Fibroblast of lung (primary cell): ENCODE measurements at places on chromosomes 5 and 9.

DNA sequence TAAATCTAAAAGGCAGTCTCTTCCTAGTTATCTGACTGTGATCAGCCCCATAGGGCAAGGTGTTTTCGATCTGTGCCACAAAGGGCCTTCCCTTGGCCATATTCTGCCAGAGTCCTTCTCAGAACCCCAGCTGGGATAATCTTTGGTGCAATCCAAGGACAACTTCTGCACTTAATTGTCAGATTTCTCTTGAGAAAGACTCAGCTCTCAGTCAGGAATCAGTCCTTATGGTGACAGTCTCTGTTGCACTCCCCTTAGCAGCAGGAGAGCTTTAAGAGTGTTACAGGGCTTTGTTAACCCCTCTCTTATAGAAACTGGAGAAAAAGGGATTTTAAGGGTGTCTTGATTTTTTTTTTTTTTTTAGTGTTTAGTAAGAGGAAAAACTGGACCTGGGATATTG lies 15.4 kb upstream of the RFX3 start:
- DNase-seq, result no peak

DNA sequence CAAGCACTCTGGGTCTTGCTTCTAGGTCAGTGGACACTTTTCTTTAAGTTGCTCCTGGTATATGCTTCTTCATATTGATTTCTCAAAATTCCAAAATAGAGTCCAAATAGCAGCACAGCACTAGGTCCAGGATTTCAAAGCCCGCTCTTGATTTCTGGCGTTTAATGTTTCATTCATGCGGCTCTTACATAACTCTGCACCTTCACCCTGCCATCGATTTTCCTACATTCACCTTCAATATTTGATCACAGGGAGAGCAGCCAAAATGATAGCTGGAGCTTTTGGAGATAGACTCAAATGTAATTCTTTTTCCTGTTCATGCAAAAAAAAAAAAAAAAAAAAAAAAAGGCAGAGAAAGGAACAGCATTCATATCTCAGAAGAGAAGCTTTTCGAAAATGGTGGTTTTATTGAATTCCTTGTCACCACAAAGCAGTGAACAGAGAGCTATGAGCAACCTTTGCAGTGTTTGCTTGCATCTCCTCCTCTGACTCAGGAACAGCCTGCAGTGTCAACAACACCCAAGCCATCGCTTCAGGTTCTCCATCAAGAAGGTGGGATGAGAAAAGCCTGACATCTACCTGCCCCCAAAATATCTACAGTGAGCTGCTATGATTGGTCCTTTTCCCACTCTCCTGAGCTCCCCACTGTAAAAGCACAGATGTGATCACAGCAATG lies 97.8 kb downstream of the MED10 start:
- no peak for DNase-seq

DNA sequence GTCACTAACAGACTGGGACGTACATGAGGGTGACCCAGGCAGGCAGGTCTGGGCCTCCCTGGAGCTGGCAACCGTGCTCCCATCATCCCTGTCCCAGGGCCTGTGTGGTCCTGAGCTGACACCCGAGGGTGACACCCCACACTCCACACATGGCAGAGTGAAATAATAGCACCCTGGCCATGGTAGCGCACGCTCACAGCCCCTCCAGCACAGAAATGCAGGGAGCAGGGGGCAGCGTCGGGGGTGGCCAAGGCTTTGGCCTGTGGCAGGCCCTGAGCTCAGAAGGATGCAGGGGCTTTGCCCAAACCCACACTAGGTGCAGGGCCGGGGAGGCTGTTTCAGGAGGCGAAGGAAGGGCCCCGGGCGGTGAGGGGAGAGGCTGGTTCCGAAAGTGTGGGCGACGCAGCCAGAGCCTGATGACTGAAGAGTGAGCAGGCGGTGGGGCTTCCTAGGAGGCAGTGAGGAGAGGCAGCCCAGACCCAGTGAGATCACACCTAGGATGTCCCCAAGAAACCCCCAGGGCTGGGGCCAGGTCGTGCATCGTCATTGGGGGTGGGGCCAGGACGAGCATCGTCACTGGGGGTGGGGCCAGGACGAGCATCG lies 12.9 kb downstream of the OR2V2 start:
- peak; percentile 59 for DNase-seq

DNA sequence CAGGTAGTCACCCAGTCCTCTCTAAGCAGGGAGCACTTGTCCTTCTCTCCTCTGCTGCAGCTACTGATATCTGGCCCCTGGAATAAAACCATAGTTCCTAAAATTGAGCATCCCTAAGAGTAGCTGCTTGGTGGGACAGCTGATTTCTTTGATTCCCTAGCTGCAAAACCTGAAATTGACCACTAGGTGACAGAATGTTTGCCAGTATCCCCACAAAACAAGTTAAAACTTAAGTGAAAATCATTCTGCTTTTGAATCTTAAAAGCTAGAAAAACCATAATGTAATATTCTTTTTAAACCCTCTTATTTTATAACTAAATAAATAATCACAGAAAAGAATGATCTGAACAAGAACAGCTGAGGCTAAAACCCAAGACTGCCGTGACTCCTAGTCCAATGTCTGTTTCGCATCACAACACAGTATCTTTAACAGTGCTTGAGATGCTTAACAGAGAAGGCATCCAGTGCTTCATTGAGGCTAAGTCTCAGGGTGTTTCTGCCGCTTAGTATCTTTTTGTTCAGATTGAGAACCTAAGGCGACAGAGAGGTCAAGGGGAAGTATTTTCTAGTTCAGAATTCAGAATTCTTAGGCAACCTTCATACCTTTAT lies 24.4 kb upstream of the TAL2 start:
- no peak for DNase-seq

DNA sequence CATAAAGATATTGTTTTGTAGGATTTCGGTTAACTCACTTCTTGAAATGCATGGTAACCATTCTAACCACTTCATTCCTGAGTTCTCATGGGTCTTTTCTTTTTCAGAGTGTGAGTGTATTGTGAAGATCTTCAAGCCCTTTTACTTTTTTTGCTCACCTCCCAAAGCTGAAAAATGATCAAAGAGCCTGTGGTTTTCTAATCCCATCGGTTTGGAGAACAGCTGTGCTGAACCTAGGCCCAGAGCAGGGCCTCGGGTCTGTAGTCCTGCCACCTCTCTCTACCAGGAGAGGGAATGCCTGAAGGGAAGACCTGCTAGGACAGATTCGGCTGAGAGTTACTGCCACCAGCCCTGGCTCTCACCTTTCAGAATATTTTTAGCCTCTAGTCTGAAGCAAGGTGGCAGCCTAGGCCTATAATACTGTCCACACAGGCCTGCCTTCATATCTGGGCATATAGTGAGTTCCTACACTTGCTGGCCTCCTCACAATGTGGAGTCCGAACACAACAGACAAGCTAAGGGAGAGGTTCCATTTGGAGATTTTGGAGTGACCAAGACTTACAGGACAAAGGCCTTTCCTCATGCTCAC lies 13.8 kb downstream of the RGMB start:
- DNase-seq, result no peak

DNA sequence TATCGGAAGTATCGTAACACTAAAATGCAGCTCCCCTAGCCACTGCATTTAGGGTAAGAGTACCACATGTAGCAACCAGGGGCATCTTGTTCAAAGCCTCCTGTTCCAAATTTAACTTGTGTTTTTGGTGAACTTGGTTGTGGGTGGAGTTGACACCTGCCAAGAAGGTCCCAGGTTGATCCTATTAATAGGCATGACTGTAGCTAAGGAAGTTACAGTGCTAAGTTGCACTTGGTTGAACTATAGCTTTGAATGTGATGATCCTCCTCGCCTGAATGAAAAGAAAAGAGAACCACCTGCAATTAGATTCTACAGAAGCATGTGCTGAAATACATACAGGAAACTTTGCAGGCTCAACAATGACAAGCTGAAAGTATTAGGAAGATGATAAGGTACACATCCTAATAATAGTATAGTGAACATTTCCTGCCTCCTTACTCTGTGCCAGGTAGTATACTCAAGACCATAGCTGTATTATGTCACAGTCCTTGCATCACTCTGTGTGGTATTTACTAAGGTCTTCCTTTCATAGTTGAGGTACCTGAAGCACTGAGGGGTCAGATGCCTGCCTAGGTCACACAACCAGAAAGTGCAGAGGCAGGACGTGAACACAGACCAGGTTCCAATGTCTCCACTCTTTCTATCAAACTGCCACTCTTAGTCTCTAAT lies 64.5 kb upstream of the PIP5K1B start:
- no peak for DNase-seq

- peak; percentile 45 for DNase-seq
These were observed 271.9 kb downstream of the NSG2 start for GRCh38 chr5:174317256-174317894.

- no peak for DNase-seq
These were observed 9.6 kb upstream of the ATP6V0E1 start for GRCh38 chr5:172973931-172974330.

- DNase-seq, result peak; percentile 96
These were observed 3.7 kb downstream of the GALNT12 start for GRCh38 chr9:98811051-98811650.

GRCh38 chr9:130181678-130182380 lies 9.6 kb downstream of the NCS1 start:
- DNase-seq, result no peak

DNA sequence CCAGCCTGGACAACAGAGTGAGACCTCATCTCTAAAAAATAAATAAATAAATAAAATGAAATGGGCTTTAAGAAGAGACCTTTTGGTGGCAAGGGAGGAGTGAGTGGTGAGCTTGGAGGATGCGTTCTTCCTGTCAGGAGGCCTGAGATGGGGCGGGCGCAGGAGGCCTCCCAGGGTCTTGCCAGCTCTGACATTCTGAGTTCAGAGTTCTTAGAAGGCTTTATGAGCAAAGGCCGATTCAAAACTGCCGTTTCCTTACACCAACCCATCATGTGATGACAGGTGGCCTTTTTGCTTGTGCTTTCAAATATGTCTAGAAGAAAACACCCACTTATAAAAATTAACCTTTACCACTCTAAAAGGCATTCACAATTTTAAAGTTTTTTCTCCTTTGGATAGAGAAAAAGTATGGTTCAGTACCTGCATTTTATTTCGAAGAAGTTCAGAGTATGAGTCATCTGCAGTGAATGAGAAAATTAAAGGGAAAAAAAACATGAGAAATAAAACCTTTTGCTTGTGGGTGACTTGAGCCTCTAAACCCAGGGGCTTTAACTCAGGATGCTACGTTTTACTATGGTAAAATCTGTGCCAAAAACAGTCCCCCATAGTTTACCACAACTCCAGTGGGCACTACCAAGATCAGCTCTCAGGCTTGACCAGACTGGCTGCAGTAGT lies 157.4 kb upstream of the OTULINL start:
- DNase-seq, result peak; percentile 42

- DNase-seq, result peak; percentile 28
These were observed 10.9 kb downstream of the SMIM3 start for GRCh38 chr5:150789450-150789849.

GRCh38 chr5:157817387-157817702 lies 41.6 kb downstream of the CLINT1 start:
- no peak for DNase-seq

DNA sequence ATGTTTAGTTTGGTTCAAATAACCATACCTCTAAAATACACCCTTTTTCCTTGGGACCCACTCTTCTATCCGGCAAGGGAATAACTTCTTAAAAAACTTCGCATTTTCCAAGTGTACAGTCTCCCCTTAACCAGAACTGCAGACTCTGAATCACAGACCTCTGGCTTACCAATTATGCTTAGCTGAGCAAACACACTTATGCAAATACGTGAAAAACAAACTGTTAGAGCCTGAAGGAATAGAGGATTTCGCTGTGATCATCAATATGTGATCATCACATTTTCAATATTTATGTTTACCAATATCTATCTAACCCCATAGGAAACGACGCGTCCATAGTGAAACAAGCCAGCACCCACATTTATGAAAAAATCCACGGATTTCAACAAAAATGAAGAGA lies 1.3 kb downstream of the LPAR1 start:
- peak; percentile 54 for DNase-seq

GRCh38 chr9:124146031-124146561 lies 111.7 kb upstream of the NEK6 start:
- peak; percentile 30 for DNase-seq

GRCh38 chr5:1212271-1212670 lies 10.9 kb downstream of the SLC6A19 start:
- DNase-seq, result no peak

DNA sequence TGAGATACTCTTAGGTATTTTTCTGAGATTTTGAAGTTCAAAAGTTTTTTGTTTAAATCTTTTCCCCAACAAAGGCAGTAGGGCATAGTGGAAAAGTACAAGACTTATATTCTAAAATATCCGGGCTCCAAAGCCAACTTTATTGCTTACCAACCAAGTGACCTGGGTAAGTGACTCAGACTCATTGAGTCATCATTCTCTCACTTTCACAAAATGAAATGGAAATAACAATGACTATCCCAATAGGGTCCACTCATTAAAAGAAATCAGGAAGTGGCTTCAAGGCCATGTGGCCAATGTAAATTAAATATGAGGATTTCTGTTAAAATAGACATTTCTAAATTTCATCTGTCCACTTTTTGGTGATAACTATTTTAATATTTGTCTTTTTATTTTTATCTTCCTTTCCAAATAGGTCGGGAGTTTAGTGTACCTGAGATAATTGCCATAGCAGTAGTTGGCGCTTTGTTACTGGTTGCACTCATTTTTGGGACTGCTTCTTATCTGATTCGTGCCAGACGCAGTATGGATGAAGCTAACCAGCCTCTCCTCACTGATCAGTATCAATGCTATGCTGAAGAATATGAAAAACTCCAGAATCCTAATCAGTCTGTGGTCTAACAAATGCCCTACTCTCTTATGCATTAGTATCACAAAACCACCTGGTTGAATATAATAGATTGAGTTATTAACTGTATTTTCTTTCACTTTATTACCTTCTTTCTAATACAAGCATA lies 15.5 kb downstream of the TYRP1 start:
- peak; percentile 84 for DNase-seq

- DNase-seq, result peak; percentile 43
These were observed 41.7 kb downstream of the ITGA2 start for GRCh38 chr5:53030893-53031292.

DNA sequence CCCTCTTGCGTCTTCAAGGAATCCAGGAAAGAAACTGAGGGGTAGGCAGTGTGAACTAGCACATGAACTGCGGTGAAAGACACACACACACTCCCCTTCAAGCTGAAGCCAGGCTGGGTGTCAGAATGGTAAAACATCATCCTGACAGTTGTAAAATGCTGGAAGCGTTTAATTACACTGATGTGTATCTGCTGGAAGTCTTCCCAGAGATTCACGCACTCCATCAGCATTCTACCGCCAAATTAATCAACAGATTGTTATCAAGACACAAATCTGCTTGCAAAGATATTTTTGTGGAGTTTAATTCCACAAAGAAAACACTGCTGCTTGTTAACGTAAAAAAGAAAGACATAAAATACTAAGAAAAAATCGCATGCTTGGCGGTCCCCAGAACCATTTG lies 241.0 kb upstream of the NFIL3 start:
- DNase-seq, result no peak
